Head of caudate nucleus (tissue), 42 donors: ENCODE measurements at places on chromosomes 3 and 15.
A peak's percentile ranks its signal among the peaks of the same experiment; 100 is the strongest.

DNA sequence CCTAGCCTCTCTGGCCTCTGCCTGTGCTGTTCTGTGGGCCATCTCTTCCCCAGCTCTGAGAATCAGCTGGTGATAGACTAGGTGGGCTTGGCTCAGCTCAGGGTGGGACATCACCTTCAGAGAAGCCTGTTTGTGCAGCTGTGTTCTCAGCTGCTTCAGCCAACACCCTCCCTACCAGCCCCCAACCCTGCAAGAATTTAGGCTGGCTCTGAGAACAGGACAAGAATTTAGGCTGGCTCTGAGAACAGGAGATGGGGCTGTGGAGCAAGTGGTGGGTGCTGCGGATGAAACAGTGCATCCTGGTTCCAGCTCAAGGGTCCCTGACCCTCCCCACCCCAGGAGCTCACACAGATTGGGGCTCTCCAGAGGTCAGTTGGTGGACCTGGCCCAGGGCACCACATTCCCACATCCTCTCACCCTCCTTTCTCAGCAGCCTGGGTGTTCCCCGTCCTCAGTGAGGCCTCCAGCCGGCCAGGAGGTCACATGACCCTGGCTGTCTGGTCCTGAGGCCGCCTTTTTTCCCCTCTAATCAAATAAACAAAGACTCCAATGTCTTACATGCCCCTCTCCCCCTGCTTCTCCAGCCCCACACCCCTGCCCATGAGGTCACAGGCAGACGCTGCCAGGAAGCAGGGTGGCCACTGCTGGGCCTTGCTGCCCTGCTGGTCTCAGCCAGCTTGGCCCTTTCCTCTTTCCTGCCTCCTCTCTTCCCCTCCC is 14.9 kb downstream of the PLEKHO2 start:
- DNase-seq = peak; percentile 93

DNA sequence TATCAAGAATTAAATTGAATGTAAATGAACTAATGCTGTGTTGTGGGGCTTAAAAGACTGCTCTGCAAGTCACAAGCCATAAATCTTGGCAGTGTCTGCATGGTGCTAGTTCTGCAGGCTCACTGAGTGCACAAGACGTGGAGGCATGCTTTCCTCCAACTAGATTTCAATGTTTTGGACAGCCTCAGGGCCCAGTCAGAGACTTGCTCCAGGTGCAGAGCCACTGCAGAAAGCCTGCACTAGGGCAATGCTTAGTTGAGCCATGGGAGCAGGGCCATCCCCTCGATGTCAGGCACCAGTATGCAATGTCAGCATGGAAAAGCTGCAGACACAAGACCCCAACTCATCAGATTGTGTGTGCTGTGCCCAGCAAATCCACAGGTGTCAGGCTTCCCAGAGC is 234.5 kb upstream of the CDIN1 start:
- no peak for DNase-seq

DNA sequence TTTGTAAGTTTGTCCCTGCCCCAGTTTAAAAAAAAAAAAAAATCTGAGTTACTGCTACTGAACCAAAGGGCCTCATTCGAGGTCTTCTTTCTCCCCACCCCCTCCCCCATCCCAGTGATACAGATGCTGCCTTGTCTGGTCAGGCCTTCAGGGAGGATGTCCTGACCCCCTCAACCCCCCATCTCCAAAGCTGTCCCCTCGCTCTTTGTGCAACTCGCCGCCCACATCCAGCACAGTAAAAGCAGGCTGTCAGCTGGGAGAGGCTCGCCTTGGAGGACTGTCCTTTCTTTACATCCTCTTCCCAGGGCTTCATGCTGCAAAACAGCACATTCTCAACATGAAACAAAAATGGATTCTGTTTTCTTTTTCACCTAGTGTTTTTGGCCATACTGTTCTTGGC is 133.4 kb downstream of the VGLL4 start:
- DNase-seq = peak; percentile 37

DNA sequence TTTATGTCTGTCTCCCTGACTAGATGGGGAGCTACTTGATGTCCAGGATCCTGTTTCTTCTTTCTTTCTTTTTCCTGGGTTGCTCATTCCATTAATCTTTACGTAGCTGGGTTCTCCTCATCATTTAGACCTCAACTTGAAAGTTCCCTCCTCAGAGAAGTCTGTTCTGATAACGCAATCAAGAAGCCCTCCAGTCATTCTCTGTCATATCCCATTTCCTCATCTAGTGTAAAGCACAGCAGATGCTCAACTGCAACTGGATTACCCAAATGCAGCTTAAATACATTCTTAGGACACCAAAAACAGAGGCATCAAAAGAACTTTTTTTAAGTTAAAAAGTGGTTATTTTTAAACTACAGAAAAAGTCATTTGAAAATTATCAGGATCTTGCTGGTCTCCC is 51.7 kb upstream of the ST3GAL6 start:
- DNase-seq = no peak

GRCh38 chr3:87958289-87958688 is 100.5 kb downstream of the CGGBP1 start:
- DNase-seq = no peak

DNA sequence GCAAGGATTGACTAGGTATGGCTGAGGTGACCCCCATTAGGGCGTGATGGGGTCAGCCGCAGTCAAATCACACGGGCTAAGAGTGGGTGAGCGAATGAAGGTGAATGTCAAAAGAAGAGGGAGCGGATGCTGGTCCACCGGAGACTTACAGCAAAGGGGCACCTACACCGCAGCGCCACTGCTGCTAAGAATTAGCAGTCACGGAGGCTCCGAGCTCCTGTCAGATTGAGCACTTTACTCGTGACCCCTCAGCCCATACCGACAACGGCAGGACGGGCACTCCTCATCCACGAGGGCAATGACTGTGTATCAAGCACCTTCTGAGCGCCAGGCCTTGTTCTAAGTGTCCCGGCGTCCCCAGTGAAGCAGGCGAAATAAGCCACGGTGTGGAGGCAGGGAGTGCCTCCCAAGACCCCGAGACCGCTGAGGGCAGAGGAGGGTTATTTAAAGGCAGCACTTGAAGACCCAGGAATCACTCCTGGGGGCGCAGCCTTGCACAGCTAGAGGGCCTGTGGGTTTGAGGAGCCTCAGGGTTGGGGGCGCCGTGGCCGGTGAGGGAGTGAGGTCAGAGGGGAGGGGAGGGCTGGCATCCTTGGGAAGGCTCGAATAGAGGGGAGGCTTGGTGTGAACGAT is 61.6 kb upstream of the GATA2 start:
- DNase-seq = no peak

DNA sequence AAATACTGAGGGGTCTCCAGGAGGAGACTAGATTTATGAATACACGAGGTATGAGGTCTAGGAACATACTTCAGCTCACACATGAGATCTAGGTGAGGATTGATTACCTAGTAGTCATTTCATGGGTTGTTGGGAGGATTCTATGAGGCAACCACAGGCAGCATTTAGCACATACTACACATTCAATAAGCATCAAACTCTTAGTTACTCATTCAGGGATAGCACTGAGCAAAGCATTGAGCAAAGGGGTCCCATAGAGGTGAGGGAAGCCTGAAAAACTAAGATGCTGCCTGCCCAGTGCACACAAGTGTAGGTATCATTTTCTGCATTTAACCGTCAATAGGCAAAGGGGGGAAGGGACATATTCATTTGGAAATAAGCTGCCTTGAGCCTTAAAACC is 4.5 kb downstream of the CCR5 start:
- no peak for DNase-seq

- no peak for DNase-seq
Measured at GRCh38 chr3:43647331-43648166, 25.7 kb upstream of the ANO10 start.

- no peak for DNase-seq
Measured at GRCh38 chr15:73594109-73594508, 39.1 kb downstream of the NPTN start.

GRCh38 chr3:59553076-59553475 is 503.3 kb upstream of the CFAP20DC start:
- no peak for DNase-seq

DNA sequence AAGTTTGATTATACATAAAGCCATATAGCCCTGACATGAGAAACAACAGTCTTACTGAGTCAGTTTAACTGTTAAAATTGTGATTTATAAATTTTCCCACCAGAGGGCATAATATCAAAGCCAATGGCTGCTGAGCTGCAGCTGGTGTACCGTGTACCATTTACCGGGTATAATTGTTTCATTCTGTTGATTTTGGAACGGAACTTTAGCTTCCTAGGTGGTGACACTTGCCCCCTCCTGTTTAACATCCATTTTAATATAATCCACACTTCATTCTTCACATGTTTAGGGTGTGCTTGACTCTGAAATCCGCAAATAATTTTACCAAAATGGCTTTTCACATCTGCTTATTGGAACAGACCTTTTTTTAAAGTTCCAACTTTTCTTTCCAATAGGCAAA is 72.8 kb downstream of the SLC9A9 start:
- DNase-seq = peak; percentile 38

- DNase-seq = no peak
Measured at GRCh38 chr3:18393906-18394305, 31.2 kb downstream of the SATB1 start.

- DNase-seq = peak; percentile 69
Measured at GRCh38 chr3:123143669-123144411, 57.9 kb upstream of the SEC22A start.

DNA sequence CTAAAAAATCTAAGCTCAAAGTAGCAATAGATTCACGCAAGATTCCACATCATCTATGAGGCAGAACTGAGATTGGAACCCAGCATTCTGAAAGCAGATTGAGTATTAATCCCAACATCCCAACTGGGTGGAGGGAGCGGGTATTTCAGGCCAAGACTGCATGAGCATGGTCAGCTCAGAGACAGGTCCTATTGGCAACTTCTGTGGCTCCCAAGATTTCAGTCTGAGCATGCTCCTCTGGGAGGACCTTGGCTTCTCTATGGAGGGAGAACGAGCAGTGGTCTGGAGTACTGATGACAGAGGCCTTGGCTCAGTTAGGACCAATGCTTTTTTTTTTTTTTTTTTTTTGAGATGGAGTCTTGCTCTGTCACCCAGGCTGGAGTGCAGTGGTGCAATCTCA is 4.0 kb upstream of the ITGA11 start:
- DNase-seq = no peak

DNA sequence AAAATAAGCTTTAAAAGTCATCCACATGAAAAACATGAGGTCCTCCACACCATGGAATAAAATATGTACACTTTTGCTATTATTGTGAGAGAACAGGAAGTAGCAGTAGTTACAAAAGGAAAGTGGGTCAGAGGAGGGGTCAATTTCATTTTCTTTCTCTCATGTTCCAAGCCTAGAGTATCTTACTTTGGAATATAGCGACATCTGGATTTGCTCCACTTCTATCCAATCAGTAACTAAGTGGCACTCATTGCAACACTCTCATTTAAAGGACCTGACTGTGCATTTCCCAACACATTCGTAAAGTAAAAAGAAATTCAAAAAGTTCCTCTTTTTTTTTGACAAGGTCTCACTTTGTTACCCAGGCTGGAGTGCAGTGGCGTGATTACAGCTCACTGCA is 637.3 kb downstream of the TUSC7 start:
- DNase-seq = no peak

DNA sequence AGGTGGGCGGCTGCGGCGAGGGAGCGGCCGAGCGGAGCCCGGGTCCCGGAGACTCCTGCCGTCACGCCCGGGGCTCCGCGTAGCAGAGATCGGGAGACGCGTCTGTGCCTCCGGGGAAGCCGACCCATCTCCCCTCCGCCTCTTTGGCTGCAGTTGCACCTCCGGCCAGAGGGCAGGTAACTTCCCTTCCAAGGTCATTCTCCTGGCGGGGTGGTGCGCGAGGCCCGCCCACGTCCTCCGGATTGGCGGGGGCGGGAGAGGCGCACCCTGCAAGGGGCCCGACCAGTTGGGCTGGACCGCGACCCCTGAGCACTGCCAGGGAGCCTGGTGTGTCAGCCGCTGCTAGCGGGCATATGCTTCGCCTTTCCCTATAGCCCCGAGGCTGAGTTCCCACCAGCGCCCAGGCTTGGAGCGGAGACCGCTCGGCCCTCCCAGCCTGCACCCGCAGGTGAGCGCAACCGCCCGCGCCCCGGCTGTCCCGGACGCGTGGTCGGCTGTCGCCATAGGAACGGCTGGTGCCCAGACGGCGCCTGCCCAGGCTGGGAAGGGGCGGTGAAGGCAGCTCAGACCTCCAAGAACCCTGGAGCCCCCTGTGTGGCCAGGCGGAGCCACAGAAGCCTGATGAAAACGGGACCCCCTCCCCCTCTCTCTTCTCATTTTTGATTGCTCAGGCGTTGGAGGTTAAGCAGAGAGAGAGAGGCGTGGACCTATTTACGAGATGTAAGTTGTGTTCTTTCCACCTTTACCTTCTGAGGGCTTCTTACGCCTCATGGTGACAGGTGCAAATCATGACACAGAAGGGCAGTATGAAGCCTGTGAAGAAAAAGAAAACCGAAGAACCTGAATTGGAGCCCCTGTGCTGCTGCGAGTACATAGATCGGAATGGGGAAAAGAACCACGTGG is 453 bp downstream of the ZDHHC23 start:
- peak; percentile 52 for DNase-seq

DNA sequence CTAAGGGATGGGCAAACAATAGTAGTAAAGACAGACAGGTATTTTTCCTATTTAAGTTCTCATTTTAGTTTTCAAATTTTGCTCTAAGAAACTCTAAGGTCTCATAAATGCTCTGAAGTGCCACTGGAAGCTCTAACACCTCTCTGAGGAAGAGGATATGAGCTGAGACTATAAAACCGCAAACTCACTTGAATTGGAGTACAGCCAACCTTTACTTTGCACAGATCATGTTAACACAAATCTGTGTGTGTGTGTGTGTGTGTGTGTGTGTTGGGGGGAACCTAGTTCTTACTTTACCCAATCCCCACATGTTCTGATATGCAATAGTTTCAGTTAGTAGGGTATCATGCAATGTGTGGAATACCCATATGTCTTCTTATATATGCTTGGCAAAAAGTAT is 446.8 kb downstream of the CHL1 start:
- DNase-seq = no peak

DNA sequence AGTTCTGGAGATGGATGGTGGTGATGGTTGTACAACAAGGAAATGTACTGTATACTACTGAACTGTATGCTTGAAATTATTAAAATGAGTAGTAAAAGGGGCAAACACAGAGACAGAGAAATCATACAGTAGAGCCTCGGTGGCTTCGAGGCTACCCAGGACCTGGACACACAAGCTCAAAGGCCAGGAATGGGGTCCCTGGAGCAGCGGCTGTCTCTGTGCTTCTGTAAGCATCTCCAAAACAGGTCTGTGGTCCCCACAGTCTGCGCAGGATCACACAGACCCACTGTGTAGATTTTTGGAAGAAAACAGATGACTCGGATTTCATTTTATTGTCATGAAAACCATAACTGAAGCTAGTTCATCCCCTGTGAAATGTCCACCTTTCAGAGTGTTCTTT is 39.7 kb downstream of the PGPEP1L start:
- no peak for DNase-seq

- DNase-seq = no peak
Measured at GRCh38 chr3:13292375-13292774, 127.7 kb downstream of the NUP210 start.
